ENCODE measurements at places on chromosomes 2 and 18. TPM values are rescaled to one million over a fixed set of nuclear protein-coding genes. Genes with fewer than 3 reads are reported as not detected.

DNA sequence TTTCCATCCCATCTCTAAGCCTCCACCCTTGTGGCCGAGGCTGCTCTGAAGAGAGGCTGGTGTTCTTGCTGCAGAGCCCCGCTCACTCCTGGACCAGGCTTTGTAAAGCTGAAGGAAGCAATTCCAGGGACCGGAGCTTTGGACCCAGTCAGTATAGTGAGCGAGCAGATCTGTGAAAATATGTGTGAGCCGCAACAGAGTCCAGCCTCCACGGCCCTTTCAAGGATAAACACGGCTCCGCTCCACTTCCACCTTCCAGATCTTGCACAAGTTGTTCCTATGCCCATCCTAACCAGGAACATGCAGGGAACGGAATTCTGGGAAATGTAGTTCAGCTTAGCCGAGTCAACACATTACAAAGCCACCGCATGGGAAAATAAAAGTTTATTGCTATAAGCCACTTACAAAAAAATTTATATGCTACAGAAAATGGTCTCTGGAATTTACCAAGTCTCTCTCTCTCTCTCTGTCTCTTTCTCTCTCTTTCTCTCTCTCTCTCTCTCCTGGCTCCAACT lies 151.7 kb upstream of the ZNF521 start:
- H3K27ac ChIP-seq, result no peak overlapping the region
- H3K4me1 ChIP-seq, result peaks cover 2% of the 10 kb centered on the region
- H3K4me3 ChIP-seq, result no peak overlapping the region
- H3K36me3 ChIP-seq, result no peaks in the 10 kb centered on the region
- no peak for DNase-seq
- H3K27me3 ChIP-seq, result peaks cover 14% of the 10 kb centered on the region

DNA sequence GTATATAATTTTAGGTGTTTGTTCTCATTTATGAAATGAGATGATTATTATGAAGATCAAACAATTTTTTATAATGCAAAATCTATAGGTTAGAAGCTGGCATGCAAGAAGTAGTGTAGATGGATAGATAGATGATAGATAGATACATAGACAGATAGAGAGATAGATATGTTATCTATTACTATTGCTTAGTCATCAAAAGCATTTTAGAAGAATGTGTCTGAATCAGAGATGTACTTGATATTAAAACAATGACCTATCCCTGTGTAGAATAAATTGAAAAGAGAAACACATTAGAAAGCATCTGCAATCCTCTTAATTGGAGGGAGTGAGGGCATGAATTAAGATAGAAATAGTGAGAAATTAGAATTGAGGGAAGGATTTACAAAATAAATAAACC lies 436.2 kb upstream of the NXPH2 start:
- H3K27ac ChIP-seq, result no peak overlapping the region
- H3K4me3 ChIP-seq, result no peak overlapping the region
- no peaks in the 10 kb centered on the region for H3K4me1 ChIP-seq
- H3K27me3 ChIP-seq, result no peaks in the 10 kb centered on the region

- H3K27me3 ChIP-seq, result no peaks in the 10 kb centered on the region
- H3K4me1 ChIP-seq, result no peaks in the 10 kb centered on the region
- H3K4me3 ChIP-seq, result no peak overlapping the region
- H3K36me3 ChIP-seq, result no peaks in the 10 kb centered on the region
- no peak for DNase-seq
Observed at GRCh38 chr2:184346338-184346862, 251.9 kb upstream of the ZNF804A start.

The TUBA3E gene
- not detected for total RNA-seq

The ABHD1 gene
- total RNA-seq, result 0.54 TPM

GRCh38 chr2:20675701-20676352 lies 8.9 kb downstream of the GDF7 start:
- DNase-seq, result no peak
- H3K27ac ChIP-seq, result no peak overlapping the region
- no peaks in the 10 kb centered on the region for H3K36me3 ChIP-seq
- H3K4me3 ChIP-seq, result no peak overlapping the region
- H3K4me1 ChIP-seq, result peaks cover 3% of the 10 kb centered on the region
- H3K27me3 ChIP-seq, result peaks cover 32% of the 10 kb centered on the region

The HOXD12 gene
- total RNA-seq, result not detected

The CPLX4 gene
- total RNA-seq, result not detected

- no peak overlapping the region for H3K4me3 ChIP-seq
- peaks cover 28% of the 10 kb centered on the region for H3K4me1 ChIP-seq
- H3K27ac ChIP-seq, result no peak overlapping the region
- DNase-seq, result no peak
Observed at GRCh38 chr2:46431481-46432235, 47.7 kb upstream of the TMEM247 start.

DNA sequence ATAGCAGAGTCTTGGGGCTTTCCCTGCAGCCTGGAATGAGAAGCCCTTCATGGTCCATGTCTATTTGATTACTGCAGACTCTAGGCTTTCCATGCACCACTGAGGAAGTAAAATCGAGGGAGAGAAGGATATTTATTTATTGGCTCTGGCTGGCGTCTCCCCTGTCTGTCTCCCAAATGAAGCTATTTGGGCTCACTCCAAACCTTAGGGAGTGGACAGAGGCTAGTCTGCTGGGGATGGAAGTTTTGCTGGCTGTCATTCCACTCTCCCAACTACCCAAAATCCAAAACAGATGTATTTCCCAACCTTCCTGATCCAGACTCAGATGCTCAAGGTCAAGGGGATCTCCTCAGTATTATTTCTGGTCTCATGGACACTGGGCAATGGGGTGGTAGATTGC lies 33.7 kb downstream of the TMEM17 start:
- no peak overlapping the region for H3K27ac ChIP-seq
- H3K27me3 ChIP-seq, result peaks cover 4% of the 10 kb centered on the region
- DNase-seq, result no peak
- H3K36me3 ChIP-seq, result no peaks in the 10 kb centered on the region

The UGT1A10 gene
- total RNA-seq, result not detected

GRCh38 chr2:125405816-125406215 lies 1250.1 kb upstream of the GYPC start:
- DNase-seq, result no peak
- no peak overlapping the region for H3K27ac ChIP-seq
- H3K4me1 ChIP-seq, result no peaks in the 10 kb centered on the region

DNA sequence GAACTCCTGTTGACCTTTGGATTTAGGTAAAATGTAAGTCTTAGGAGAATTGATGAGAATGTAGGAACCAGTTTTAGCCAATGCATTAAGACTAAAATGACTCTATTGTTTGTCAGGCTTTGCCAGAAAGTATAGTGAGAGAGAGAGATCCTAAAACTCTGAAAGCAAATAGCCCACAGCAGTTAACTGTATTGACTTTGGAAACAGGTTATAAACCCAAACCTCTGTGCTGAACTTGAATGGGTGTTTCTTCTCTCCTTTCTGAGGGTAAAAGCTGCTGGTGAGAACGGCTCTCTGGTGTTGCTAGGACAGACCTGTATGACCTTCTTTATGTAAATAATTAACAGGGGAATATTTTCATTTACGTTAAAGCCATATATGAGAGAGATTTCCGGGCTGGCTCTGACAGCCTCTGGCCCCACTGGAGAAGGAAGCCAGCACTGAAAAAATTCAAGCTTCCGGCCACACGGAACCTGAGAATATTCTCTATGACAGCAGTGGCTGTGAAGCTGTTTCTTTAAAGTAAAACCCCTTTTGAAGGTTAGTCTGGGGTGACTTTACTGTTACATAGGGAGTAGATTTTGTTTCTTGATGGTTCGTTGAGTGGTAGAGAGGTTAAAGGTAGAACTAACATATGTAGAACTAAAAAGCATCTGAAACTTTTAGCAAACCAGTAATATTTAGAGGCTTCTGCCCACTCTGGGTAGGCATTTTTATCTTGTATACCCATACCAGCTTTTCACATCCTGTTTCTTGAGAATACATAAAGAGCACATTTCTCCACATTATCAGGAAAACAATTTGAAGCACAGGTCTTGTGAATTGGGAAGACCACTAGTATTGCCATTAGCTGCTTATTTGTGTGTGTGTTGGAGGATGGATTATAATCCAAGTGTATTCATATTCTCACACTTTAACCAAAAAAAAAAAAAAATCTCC lies 123.8 kb downstream of the SPTBN1 start:
- H3K27me3 ChIP-seq, result no peaks in the 10 kb centered on the region
- peak overlapping the region; percentile 71 for H3K4me3 ChIP-seq
- H3K4me1 ChIP-seq, result peaks cover 87% of the 10 kb centered on the region
- peak overlapping the region; percentile 89 for H3K27ac ChIP-seq

DNA sequence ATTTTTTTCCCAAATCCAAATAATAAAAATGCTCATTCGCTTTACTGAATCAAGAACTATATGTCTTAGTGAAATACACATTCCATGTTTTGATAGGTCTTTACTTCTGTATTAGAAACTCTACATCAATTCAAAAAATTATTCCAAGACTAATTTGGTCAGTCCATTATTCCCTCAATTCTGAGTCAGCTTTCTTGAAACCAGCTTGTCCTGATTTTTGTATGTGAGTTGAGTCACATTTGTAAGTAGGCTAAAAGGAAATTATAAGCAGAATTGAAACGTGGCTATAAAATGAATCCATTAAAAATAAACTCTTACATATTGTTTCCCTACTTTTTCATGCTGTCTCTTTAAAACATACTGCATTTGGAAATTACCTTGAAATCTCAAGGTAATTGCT lies 113.0 kb downstream of the DNER start:
- no peak overlapping the region for H3K4me3 ChIP-seq
- DNase-seq, result no peak
- H3K27me3 ChIP-seq, result peaks cover 13% of the 10 kb centered on the region
- H3K36me3 ChIP-seq, result no peaks in the 10 kb centered on the region
- H3K27ac ChIP-seq, result no peak overlapping the region

DNA sequence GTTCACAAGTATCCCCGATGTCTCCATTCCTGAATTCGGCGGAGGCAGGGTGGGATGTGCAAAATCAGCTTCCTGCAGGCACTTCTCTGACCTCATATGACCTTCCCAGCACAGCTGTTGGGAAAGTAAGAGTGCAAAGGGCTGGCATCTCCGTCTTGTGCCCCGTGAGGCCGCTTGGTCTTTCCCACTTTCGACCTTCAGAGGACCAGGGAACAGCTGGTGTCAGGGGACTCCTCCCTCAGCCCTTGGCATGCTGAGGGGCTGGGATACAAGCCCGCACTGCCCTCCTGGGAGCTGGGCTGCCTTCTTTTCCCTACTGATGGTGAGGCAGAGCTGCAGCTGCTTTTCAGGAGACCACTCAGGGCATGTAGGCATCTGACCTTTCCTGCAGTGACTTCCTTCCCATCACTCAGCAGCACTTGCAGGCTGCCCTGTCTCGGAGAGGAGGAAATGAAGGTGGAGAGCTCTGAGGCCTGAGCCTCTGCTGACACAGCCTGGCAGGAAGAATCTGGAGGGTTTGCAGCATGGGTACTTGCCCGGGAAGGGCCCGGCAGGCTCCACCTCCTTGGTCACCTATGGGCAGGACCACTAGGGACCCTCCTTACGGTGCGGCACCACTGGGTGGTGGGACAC lies 277.2 kb upstream of the HS6ST1 start:
- no peak overlapping the region for H3K4me3 ChIP-seq
- no peak for DNase-seq
- no peaks in the 10 kb centered on the region for H3K4me1 ChIP-seq
- no peaks in the 10 kb centered on the region for H3K27me3 ChIP-seq
- H3K27ac ChIP-seq, result no peak overlapping the region

- H3K4me1 ChIP-seq, result no peaks in the 10 kb centered on the region
- H3K27ac ChIP-seq, result no peak overlapping the region
- H3K27me3 ChIP-seq, result no peaks in the 10 kb centered on the region
- H3K36me3 ChIP-seq, result no peaks in the 10 kb centered on the region
- no peak for DNase-seq
Observed at GRCh38 chr2:70807102-70807827, 13.1 kb downstream of the CLEC4F start.

- no peaks in the 10 kb centered on the region for H3K4me1 ChIP-seq
- DNase-seq, result no peak
- no peak overlapping the region for H3K27ac ChIP-seq
- H3K27me3 ChIP-seq, result no peaks in the 10 kb centered on the region
Observed at GRCh38 chr18:27411911-27412310, 226.8 kb upstream of the CHST9 start.

GRCh38 chr2:119377294-119377992 lies 10.7 kb downstream of the DBI start:
- H3K27ac ChIP-seq, result no peak overlapping the region
- no peak for DNase-seq
- peaks cover 24% of the 10 kb centered on the region for H3K36me3 ChIP-seq
- H3K4me3 ChIP-seq, result no peak overlapping the region

The REG3G gene
- total RNA-seq, result not detected

DNA sequence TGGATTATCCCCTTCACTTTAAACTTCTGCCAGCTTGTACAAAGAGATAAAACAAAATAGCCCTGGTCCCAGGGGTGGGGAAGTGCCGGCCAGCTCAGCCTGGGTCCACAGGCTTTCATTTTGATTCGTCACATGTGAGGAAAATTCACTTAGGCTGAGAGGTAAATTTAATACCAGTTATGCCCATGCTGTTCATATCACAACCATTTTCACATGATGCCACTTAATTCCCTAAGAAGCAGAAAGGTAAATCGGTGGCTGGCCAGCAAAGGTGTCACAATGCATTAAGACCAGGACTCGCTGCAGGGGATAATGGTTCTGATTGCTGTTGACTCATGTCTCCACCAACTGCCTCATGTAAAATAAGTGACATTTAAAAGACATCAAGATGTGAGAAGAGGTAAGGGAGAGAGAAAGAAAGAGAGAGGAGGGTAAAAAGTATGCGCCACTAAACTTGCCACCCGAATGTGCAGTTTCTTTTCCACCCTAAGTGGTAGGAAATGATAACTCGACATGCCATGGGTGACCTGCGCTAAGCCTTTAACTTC lies 261.0 kb upstream of the SIX3 start:
- H3K4me1 ChIP-seq, result no peaks in the 10 kb centered on the region
- no peak for DNase-seq
- no peak overlapping the region for H3K27ac ChIP-seq
- no peak overlapping the region for H3K4me3 ChIP-seq
- H3K27me3 ChIP-seq, result no peaks in the 10 kb centered on the region

DNA sequence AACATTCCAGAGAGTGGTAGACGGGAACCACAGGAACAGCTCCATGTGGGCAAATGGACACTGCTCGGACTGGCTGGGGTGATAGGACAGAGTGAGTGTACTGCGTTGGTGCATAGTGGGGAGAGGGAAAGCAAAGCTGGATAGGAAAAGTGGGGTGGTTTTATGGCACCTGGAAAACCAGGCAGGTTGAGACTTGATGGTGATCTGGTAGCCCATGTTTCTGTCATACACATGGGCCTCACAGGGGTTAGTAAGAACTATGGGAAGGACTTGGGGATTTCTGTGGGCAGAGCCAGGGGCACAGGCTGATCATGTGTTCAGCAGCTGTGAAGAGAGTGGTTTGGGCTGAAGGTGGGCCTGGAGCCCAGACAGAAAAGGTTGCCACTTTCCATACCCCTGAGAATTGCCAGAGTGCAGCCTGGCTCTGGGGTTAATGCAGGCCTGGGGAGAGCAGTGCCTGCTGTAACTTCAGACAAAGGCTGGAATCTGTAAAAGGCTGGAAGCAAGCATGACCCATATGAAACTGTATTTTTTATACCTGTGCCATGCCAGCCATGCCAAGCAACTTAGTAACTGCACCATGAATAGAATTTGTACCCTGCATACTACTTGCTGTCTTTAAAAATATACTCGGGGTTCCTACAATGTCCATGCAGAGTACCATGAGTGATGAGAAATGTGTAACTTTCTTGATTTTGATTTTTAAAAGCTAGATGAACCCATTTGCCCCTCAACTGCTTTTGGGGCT lies 41.9 kb downstream of the RPIA start:
- peak overlapping the region; percentile 32 for H3K27ac ChIP-seq
- H3K4me1 ChIP-seq, result peaks cover 25% of the 10 kb centered on the region
